Adrenal gland (tissue), 19 donors: ENCODE measurements at places on chromosomes 16 and 17. TPM values are rescaled to one million over a fixed set of nuclear protein-coding genes. Genes with fewer than 3 reads are reported as not detected.

GRCh38 chr17:4833941-4834680, 971 bp downstream of the MINK1 start:
- peak; percentile 37 for DNase-seq

GRCh38 chr16:67546761-67547422, 15.4 kb upstream of the CTCF start:
- peak; percentile 87 for DNase-seq

DNA sequence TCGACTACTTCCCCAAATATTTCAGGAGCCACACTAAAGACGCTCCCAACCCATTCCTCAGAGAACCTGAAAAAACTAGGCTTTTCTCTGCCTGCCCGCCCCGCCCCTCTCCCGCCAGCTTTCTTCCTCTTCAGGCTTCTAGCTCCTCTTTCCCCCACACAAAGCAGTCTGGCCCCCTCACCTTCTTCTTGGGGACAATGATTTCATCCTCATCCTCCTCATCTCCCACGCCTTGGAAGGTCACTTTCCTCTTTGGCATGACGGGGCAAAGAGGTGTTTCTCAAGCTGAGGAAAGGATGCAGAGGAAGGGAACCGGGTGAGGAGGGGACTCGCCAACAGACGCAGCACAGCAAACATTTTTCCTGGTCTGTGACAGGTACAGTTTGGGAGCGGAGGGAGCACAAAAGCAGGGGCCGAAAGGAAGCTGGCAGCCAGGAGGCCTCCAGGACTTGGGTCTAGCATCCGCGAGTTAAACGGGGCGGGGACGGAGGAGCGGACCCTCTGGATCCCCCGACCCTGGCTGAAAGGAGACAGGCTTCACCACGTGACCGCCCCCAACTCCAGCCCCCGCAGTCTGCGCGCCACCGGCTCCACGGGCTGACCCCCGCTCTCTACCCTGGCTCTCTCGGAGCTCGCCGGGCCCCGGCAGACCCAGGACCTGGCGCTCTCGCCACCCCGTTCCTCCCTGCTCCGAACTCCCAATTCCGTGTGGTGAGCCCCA, 525 bp downstream of the CD2BP2 start:
- DNase-seq = no peak

GRCh38 chr16:67862623-67863583, 9.9 kb upstream of the EDC4 start:
- DNase-seq = peak; percentile 93

The ZNF594 gene
- 1.1 TPM for polyA plus RNA-seq

DNA sequence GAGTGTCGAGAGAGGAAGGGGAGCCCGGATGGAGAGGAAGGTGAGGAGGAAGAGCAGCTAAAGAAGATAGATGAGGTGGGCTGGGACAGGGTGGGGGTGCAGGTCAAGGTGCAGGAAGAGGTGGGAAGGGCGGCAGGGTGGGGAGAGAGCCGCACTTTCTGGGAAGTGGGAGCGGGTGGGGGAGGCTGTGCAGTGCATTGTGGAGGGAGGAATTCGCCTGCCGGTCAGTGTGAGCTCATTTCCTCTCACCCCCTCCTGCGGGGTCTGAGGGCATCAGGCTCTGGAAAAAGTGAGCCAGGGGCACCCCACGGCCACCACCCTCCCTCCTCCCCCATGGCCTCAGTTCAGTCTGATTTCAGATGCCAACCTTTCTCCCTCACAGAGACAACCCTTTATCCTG, 2.5 kb upstream of the ARHGAP23 start:
- no peak for DNase-seq

- peak; percentile 98 for DNase-seq
Observed at GRCh38 chr17:11598274-11599221, at the start of gene DNAH9. DNAH9 (plus strand) TSS chr17:11598470; CDS start chr17:11598499, 29 bp downstream.

DNA sequence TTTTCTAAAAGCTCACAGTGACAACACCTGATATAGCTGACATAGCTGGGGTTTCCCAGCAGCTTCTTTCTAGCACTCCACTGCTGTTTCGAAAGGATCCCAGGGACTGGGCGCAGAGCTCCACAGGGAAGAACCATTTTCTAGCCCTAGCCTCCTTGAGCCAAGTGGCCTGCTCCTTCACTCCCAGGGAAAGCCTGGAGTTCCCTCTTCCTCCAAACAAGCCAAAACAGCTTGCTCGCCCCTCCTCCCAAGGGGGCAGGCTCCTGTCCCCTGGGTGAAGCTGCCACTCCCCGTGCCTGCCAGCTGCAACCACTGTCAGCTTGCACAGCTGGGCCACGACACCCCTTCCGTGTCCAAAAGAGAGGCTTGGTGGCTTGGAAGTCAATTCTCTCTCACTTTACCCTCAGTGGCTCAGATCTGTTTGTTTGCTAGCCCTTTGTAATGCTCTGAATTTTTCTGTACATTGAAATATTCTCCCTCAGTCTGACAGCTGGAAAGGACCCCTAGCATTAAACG, 59.8 kb downstream of the CYTH1 start:
- DNase-seq = no peak

GRCh38 chr16:51164574-51164973, 13.5 kb upstream of the SALL1 start:
- no peak for DNase-seq

- no peak for DNase-seq
Observed at GRCh38 chr17:46038937-46039336, 39.9 kb downstream of the STH start.

- DNase-seq = no peak
Observed at GRCh38 chr16:81808933-81809480, 29.9 kb downstream of the PLCG2 start.
